NT2/D1 (cell line): ENCODE measurements at places on chromosomes 16 and 17.

DNA sequence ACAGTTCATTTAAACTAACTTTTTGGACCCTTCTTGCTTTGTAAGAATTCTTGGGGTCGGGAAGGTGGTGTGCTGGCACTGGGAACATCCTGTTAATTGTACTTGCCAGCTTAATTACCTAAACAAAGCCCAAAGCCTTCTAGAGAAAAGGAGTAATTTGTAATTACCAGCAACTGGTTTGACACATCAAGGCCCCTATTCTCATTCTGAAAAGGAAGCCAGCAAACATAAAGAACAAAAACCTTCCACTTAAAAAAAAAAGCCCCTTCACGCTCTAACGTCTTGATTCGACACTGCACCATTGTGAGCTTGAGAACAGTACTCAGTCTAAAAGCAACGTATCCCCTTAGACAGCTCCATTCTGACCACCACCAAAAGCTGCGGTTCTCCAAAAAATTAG, 74.7 kb upstream of the RPH3AL start:
- peak; percentile 44 for DNase-seq

- DNase-seq: no peak
Observed at GRCh38 chr17:30211371-30211770, 24.1 kb downstream of the SLC6A4 start.

DNA sequence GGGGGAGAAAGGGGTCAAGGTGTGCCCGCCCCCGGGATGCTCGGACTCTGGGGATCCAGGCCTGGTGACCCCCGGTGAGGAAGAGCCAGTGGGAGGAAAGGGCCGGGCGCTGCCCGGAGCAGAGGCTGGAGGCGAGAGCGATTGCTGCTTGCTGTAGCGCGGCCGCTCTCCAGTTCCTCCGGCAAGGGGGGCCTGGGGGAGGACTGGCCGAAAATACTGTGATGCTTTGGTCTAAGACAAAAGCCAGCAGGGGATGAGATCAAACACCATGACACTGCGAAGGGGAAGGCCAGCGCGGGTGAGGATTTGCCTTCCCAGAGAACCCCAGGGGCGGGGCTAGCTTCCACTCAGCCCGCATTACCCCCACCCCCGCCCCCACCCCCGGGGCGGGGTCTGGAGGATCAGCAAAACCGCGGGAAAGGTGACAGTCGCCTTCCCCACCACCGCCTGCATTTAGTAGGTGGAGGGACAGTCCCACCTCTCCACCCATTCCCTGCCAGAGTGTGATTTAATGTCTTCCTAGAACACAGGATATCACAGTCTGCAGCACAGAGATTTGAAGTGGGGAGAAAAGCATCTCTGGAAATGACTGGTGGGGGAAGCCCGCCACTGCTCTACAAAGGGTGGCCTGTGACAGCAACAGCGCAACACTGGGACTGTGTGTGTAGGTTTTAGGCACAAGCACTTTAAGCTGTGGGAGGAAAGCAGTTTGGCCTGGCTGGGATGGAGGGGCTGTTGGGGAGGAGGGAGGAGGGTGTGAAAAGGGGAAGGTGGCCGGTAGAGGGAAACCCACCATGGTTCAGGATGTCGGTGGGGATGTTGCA, 25.7 kb downstream of the MRC2 start:
- DNase-seq: peak; percentile 66

DNA sequence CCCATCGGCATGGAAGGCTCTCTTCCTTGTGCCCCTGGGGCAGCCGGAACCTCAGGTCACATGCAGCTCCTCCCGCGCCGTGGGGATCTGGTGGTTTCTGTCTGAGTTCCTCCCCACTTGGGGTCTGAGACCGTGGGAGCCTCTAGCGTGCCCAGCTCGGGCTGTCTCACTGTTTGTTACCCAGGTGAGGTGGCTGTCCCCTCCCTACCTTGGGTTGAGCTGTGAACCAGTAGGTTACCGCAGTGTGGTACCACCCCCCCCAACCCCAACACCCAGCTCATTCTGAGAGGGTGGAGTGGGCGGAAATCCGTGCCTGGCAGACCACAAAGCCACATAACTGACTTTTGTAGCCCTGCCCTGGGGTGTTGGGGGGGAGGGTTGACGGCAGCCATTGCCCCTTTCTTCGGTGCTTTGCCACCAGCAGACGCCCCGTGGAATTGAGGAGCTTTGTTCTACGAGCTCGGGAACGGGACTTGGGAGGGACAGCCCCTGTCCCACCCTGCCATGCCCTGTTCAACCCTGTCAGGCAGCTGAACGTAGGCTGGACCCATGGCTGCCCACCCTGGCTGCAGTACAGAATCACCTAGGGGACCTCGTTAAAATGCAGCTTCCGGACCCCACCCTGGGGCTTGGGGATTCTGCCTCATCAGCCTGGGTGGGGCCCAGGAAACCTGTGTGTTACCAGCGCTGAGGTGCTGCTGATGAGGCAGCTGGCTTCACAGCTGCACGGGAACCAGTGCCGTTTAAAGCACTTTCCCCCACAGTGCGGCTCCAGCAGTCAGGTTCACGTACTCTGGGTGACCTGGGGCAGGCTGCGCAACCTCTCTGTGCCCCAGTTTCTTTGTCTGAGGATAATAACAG, 18.5 kb downstream of the RAP1GAP2 start:
- no peak for DNase-seq

- no peak for DNase-seq
Observed at GRCh38 chr16:12942861-12943260, 41.5 kb downstream of the SHISA9 start.

DNA sequence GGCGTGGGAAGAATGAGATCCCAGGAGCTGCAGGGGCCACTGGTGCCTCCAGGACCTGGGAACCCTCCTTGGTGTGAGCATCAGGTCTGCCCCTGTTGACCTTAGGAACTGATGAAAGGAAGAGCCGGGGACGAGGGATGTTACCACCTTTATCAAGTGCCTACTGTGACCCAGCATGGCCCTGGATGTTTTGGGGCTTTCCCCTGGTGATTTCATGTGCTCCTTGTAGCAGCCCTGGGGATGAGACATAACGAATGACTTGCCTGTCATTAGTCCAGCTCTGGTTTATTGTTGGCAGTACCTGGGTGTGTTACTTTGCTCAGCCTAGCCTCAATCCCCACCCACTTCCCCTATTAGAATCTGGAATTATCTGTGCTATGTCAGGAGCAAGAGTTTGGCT, 39.9 kb downstream of the WSCD1 start:
- no peak for DNase-seq

DNA sequence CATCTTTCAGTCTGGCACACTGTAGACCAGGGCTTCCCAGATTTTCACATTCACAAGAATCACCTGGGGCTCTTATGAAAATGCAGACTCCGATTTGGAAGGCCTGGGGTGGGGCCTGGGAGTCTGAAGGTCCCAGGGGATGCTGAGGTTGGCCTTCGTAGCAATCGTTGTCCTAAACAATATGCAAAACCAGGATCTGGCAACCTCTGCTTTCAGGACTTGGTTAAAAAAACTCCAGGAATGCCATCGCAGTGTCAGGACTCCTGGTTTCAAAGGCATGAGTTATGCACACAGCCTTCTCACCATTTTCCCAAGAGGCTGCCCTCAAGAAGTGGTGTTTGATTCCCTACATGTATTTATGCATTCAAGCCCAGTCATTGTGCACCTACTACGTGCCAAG, 6.7 kb downstream of the CLEC19A start:
- DNase-seq: no peak

DNA sequence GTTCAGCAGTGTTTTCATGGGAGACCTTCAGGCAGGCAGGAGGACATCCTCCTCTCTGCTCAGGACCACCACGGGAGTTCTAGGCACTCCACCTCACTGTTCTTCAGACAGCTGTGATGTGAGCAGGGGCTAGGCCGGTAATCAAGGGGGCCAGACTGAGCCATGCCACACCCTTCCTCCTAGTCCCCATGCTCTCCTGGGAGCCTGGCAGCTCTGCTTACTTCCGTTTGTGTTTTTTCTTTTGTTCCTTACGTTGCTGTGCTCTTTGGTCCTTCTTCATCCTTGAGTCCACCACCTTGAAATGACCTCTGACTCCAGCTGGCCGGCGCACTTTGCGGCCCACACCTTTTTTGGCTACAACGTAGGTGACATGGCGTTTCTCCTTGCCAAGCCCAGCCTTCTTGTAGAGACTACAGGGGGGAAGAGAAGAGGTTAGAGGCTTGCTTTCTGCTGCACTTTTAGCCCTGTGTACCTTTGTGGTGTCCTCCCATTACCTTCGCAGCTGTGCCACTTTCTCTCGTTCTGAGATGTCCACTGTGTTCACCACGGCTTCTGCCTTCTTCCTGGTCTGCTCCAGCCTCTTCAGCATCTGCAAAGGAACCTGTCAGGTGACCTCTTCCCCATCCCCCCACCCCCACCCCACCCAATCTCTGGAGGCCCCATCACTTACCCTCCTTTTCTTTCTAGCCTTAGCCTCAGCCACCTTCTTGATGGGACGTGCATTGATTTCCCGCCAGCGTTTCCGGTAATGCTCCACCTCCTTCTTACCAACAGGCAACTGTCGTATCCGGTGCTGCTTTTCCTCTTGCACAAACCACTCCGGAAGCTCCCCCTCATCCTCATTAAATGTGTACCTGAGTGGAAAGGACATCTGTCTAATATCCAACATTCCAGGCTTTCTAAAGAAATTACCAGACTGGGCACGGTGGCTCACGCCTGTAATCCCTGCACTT, 7.4 kb upstream of the PSMC5 start:
- no peak for DNase-seq

GRCh38 chr17:57104461-57105175, 19.6 kb downstream of the AKAP1 start:
- no peak for DNase-seq

GRCh38 chr16:82585675-82586074, 41.1 kb upstream of the CDH13 start:
- DNase-seq: no peak

DNA sequence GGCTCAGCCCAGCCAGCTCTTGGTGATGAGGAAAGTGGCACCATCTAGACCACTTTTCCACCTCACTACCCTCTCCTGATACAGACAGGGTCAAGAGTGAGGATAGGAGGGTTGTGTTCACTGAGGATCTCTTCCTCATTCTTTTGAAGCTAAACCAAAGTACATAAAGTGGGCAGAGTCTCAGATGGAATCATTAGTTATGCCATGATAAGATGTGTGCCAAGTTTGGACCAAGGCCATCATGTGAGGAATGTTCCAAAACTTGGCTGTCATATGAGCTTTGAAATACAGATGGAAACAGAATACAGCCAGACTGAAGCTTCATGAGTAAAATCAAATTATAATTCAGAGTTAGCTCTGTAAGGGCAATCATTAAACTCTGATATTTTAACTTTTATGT, 37.2 kb downstream of the ACSM1 start:
- no peak for DNase-seq

DNA sequence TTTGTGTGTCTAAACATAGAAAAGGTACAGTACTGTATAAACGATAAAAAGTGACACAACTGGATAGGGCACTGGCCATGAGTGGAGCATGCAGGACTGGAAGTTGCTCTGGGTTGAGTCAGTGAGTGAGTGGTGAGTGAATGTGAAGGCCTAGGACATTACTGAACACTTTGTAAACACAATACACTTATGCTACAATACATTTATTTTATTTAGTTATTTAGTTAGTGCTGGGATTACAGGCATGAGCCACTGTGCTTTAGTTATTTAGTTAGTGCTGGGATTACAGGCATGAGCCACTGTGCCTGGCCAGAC, 4.6 kb downstream of the CFAP20 start:
- no peak for DNase-seq

DNA sequence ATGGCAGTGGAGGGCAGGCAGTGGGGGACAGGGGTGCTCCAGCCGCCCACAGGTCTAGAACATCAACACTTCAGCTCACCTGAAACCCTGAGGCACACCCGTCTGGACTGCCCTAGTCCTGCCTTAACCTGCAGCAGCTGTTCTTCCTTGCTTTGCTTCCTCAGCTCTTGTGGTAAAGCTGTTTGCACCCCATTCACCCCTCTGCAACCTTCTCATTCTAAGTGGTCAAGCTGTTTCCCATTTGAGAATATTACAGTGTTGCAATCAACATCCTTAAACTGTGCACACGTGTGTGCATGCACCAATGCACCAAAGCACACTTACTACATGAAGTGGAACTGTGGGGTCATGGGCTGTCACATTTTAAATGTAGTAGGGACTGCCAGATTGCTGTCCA, 32.4 kb downstream of the SCNN1B start:
- no peak for DNase-seq

DNA sequence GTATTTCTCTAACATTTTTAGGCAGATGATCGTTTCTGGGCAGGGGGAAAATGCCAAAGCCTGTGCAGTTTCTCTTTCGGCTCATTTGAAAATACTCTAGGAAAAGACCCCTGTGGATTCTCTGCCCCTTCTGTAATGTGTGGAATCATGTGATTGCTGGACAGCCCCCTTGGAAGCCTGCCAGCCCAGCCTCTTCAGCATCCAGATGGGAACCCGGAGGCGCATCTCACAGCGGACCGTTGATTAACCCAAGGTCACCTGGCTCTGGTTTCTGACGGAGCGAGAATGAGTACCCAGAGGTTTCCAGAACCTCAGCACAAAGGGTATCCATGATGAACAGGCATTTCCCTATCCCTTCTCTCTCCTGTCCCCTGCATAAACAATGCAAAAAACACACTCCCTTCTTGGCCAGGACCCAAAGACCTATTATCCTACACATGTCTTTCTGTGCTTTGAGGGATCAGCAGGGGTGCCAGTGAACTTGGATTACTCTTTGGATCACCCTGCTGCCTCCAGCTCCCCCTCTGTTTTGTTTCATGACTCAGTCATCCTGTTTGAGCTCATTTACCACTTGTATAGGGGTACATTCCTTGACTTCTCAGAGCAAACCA, 957.1 kb upstream of the RBFOX1 start:
- DNase-seq: peak; percentile 40

DNA sequence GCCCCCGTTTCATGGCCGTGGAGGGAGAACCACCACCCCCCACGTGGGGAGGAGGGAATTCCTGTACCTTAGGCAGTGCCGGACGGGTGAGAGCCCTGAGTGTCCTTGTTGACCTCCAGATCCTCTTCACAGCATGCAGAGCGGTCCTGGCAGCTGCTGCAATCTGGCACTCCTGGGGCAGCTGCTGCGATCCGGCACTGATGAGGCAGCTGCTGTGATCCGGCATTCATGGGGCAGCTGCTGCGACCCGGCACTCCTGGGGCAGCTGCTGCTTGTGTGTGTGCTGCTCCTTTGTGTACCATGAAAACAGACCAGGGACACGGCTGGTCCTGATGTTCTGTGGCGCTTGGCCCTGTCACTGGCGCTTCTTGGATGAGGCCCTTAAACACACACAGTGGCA, 12.8 kb downstream of the ZNF778 start:
- no peak for DNase-seq

DNA sequence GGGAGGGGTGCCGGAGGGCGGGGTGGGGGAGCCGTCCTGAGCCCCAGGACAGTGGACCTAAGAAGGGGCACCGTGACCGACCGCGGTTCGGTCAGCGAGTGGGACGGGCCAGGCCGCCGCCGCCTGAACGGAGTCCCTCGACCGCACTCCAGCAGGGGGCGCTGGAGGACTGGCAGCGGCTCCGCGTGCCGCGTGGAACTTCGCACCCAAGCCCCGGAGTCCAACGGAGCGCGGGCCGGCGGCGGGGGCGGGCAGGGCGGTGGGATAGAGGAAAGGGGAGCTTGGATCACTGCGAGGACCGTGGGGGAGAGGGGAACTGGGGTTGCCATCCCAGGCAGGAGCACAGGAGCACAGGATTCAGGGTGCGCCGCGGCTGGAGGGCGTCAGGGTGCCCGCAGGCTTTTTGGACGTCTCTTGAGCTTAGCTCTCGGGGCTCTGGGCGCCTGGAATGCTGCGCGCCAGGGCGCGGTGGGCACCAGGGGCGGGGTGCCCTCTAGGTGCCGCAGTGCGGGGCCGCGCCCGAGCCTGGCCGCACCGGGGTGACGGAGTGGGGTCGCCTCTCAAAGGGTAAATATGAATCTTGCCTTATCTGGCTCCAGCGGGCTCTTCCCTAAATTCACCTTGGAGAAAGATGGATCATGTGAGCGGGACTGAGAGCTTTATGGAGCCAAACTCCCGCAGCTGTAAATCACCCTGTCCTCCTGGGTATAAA, 379 bp upstream of the OTOP2 start:
- DNase-seq: no peak
